ENCODE measurements at places on chromosomes 12 and 14.

- no peak for DNase-seq
These were observed 10.5 kb downstream of the CLEC6A start for GRCh38 chr12:8466241-8466640.

GRCh38 chr14:51342226-51342625 is 102.2 kb downstream of the TMX1 start:
- DNase-seq = no peak

DNA sequence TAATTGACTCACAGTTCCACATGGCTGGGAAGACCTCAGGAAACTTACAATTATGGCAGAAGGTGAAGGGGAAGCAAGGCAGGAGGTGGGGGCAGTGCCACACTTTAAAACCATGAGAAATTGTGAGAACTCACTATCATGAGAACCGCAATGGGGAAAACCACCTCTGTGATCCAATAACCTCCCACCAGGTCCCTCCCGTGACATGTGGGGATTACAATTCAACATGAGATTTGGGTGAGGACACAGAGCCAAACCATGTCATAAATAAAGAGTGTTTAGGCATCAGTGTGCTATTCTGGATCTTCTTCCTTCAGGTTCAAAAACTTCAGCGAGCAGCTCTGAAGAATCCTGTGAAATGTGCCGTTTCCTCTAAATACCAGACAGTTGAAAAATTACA is 9.7 kb downstream of the DDX47 start:
- no peak for DNase-seq

DNA sequence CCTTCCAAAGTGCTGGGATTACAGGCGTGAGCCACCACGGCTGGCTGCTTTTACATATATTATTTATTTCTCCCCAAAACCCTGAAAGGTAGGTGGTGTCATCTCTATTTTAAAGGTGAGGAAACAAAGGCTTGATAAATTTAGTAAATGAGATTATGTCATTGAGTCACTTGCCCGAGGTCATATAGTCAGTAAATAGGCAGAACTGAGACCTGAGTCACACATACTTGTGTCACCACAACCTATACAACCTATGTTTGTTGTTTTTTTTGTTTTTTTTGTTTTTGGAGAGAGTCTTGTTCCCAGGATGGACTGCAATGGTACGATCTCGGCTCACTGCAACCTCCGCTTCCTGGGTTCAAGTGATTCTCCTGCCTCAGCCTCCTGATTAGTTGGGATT is 12.8 kb downstream of the TSFM start:
- no peak for DNase-seq

DNA sequence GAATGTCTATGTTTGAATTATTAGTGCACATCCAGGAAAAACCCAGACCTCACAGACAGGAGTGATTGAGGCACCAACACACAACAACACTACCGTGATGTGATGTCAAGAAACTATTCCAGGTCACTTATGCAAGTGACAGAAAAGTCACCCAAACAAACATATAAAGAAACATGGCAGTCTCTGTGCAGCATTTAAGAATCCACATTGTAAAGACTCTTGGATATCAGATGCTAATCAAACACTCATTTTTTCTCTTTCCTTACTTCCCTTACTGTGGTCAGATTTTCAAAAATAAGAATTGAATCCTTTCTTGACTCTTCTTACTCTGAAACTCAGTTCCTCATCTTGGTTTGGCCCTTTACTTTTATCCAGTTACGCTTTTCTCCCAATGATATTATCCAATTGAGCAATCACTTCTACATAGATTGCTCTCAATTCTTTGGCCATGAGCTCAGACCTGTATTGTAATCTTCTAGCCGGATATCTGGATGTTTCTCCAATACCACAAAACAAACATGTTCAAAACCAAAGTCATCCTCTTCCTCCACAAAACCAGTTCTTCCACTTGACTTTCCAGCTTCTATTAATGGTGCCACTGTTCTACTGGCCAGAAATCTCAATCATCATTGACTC is 115.4 kb downstream of the DUSP6 start:
- DNase-seq = no peak

- DNase-seq = no peak
These were observed 31.8 kb upstream of the CMAS start for GRCh38 chr12:22014041-22014782.

- DNase-seq = peak; percentile 75
These were observed 17.0 kb downstream of the RHOF start for GRCh38 chr12:121776190-121777098.

DNA sequence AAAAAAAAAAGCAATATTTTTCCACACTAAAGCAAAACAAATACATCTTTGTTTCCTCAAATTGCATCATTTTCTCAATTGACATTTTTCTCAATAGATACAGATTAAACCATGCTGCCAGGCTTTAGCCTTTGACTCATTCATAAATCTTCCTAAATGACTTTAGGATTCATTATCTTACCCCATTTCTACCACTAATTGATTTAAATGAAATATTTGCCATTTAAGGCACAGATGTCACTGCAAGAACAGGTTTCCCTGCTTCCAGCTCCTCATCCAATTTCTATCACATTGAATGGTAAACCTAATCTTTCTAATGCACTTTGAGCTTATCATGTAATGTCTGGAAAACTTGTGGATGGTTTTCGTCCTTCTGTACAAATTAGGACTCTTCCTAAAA is 298.7 kb downstream of the RPL10L start:
- no peak for DNase-seq

GRCh38 chr12:93229494-93230325 is 148.0 kb upstream of the NUDT4 start:
- DNase-seq = no peak

- no peak for DNase-seq
These were observed 484.6 kb downstream of the VRK1 start for GRCh38 chr14:97281741-97282140.

GRCh38 chr14:39726563-39726962 is 294.3 kb upstream of the FBXO33 start:
- no peak for DNase-seq

GRCh38 chr12:105341010-105341409 is 10.5 kb downstream of the C12orf75 start:
- DNase-seq = no peak

- no peak for DNase-seq
These were observed 16.8 kb upstream of the MGP start for GRCh38 chr12:14902465-14902864.

DNA sequence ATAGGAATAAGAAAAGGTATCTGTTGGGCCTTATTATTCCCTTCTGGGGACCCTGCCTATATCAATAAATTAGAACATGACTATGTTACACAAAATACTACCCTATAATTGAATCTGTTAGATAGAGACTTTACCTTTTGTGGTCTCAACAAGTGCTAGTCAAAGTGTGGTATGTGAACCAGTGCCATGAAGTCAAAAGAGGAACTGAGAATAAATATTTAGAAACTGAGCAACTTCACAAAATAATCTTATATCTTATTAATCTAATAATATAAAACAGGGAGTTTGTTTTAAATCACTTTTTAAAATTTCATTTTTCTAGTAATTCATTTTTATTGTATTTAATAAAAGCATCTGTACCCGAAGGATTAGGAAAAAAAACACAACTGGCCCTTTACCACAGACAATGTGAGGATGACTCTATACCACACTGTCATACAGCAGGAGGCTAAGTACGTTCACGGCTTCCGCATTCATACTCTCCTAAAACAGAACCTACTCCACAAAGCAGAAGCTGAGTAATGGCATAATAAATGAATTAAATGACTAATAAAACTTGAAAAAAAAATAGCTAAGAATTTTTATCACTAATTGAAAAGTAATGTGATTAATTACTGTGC is 42.1 kb downstream of the SEC23A start:
- no peak for DNase-seq

DNA sequence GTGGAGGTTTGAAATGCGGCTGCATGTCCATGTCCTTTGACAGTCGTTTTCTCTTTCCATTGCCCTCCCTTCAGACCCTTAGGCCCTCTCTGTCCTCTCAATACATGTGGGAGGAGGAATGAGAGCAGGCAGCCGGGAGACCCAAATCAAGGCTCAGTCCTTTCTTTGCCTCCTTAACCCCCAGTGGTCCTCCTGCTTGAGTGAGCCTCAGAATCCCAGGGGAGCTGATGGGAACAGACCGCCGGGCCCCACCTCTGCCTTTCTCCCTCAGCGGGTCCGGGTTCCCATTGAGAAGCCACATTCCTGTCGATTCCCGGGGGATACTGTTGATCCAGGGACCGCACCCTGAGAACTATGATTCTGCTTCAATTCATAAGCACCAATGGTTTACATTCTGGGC is 77.9 kb upstream of the RFLNA start:
- no peak for DNase-seq

DNA sequence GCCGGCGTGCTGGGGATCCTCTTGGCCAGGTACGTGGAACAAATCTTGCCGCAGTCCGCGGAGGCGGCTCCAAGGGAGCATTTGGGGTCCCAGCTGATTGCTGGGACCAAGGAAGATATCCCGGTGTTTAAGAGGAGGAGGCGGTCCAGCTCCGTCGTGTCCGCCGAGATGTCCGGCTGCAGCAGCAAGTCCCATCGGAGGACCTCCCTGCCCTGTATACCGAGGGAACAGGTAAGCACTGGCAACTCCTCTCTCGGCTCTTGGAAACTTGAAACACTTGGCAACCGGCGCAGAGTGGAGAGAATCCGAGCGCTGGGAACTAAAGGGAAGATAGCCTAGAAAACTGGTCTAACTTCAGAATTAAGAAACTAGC is 1.7 kb downstream of the PDE3A start:
- peak; percentile 51 for DNase-seq

DNA sequence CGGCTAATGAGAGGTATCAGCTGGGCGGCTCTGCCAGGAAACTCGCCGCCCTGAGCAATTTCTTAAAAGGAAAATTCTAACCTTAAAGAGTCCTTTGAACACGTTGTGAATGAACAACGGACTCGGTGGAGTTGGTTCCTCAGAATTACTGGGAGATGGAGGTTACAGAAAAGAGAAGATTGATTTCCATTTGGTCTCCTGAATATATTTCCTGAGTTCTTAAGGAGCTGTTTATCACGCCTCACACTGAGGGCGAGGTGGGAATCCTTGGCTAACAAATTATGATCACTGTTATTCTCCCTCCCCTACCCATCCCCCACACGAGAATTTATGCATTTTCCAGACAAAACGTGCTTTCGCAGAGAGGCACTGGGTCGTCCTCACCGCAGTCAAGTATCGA is 194.5 kb upstream of the C14orf180 start:
- no peak for DNase-seq

- DNase-seq = no peak
These were observed 79.7 kb downstream of the PAPOLA start for GRCh38 chr14:96581902-96582301.

- DNase-seq = no peak
These were observed 98.0 kb downstream of the ZNF664 start for GRCh38 chr12:124071075-124071443.

DNA sequence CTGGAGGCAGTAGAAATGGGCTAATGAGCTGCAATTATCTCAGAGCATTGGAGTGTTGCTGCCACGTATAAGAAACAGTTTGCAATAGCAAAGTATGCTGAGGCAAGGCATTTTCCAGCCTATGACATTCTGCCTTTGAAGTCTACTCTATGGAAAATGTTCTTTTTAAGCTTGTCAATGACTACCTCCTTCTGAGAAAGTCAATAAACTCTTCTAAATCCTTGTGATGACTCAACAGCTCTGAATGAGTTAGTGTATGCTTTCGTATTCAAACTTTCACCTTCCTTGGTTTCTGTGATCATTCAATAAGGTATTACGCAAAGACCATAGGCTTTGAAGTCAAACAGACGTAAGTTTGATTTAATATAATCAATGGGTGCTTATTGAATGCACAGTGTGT is 111.2 kb downstream of the CAPZA3 start:
- no peak for DNase-seq

DNA sequence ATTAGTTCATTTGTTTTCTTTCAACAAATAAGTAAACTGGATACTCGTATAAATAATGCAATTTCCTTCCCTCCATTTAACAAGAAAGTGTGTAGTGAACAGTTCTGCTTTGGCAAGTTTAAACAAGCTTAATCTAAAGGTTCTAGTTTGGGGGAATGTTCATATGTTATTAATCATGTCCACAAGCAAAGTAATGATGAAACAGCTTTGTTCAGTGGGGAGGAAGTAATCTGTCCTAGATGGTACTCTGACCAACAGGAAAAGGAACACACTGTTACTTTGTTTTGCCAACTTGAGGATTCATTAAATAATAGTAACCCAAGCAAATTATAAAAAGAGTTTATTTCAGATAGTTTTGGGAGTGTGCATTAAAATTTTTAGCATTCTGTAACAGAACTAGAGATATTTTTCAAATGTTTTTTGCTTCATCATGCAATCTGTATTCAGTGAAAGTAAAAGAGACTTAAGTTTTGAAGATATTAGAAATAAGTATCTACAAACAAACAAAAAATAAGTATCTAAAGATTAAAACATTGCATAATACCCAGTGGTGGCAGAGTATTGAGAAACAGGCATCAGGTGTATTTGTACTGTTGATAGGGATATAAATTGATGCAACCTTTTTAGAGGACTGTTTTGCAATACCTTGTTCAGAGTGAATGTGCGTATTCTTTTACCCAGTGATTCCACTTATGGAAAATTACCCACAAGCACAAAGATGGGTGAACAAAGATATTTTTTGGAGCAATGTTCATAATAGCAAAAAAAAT is 61.1 kb downstream of the RAB35 start:
- no peak for DNase-seq

GRCh38 chr12:129873111-129873832 is 30.6 kb downstream of the TMEM132D start:
- DNase-seq = no peak

DNA sequence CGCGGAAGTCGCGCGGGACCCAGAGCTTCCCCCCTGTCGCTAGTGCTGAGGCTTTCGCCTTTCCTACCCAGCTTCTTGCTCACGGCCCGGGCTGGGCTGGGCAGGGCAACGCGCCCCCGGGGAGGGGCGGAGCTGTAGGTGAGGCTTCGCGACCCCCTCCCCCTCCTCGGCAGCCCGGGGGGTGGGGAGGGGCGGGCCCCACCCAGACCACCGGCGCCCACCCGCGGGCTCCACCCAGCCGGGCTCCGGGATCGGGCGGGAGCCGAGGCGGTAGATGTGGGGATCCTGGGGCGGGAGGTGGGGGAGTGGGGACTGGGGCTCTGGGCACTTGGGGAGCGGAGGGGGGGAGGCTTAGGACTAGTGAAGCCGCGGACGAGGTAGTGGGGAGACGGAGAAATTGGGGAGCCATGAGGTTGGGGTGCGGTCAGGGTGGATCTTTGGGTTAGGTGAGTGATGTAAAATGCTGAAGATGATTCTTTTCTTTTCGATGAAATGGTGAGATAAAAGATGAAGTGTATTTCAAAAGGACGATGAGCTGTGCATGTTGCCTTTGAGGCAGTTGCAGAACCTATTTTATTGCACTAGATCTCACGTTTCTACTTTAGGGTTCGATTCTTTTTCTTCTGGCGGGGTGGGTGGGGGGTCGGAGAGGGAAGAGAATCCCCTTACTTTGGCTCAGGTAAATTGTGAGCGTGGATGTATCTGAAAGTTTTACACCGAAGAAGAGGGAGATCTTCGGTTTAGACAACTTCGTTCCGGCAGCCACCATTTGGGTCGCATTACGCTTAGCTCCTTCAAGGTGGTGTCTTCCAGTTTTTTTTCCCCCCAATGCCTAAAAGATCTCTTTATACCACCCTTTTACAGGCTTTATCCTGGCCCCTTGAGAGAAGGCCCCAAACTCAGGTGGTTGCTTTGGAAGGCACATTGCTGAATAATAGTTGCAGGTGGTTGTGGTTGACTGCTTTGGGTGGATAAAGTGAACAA is 619 bp downstream of the ERC1 start:
- peak; percentile 79 for DNase-seq

- DNase-seq = peak; percentile 39
These were observed 768.1 kb upstream of the TBX3 start for GRCh38 chr12:115451780-115452736.

- DNase-seq = no peak
These were observed 19.9 kb downstream of the COL2A1 start for GRCh38 chr12:47984331-47984801.

- no peak for DNase-seq
These were observed 13.4 kb downstream of the GSG1 start for GRCh38 chr12:13090054-13090453.

All from ELF-1 (cell line).